ENCODE measurements at places on chromosomes 3 and 15. TPM values are rescaled to one million over a fixed set of nuclear protein-coding genes. Genes with fewer than 3 reads are reported as not detected.

The KNG1 gene
- total RNA-seq: not detected

DNA sequence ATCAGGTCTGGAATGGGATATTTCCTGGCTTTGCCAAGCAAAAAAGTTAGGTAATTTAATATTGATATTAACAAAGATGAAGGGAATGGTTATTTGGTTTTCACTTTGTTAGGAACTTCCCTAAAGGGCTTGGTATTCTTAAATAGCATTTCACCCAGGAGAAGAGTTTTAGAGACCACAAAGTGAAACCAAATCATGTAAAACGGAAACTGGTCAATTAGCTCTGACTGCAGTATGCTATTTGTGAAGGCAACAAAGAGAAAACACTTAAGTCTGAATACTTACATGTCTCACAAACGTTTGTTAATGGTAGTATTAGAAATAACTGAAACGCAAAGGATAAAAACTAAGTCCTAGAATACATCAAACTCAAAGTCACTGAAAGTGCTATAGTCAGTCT is 32.4 kb upstream of the SETMAR start:
- H3K4me3 ChIP-seq: no peak overlapping the region
- no peaks in the 10 kb centered on the region for H3K4me1 ChIP-seq
- no peak for DNase-seq
- peaks cover 9% of the 10 kb centered on the region for H3K27me3 ChIP-seq
- H3K36me3 ChIP-seq: no peaks in the 10 kb centered on the region

GRCh38 chr15:57183614-57184344 is 192.5 kb upstream of the CGNL1 start:
- H3K27ac ChIP-seq: no peak overlapping the region
- DNase-seq: no peak
- no peaks in the 10 kb centered on the region for H3K36me3 ChIP-seq
- no peaks in the 10 kb centered on the region for H3K27me3 ChIP-seq

- H3K36me3 ChIP-seq: no peaks in the 10 kb centered on the region
- H3K27ac ChIP-seq: no peak overlapping the region
- DNase-seq: no peak
- H3K4me3 ChIP-seq: no peak overlapping the region
Observed at GRCh38 chr3:56915966-56916586, 114.3 kb upstream of the ARHGEF3 start.

- peak overlapping the region; percentile 2 for H3K27ac ChIP-seq
- DNase-seq: peak; percentile 17
- peaks cover 9% of the 10 kb centered on the region for H3K4me1 ChIP-seq
Observed at GRCh38 chr3:190155752-190156151, 35.1 kb upstream of the P3H2 start.

- H3K4me3 ChIP-seq: no peak overlapping the region
- no peaks in the 10 kb centered on the region for H3K27me3 ChIP-seq
- H3K4me1 ChIP-seq: no peaks in the 10 kb centered on the region
- no peaks in the 10 kb centered on the region for H3K36me3 ChIP-seq
- H3K27ac ChIP-seq: no peak overlapping the region
Observed at GRCh38 chr3:74267588-74268184, 346.8 kb downstream of the CNTN3 start.

The KNL1 gene
- total RNA-seq: 19.0 TPM

GRCh38 chr15:34043391-34043790 is 4.4 kb upstream of the AVEN start:
- H3K4me3 ChIP-seq: no peak overlapping the region
- H3K4me1 ChIP-seq: peaks cover 7% of the 10 kb centered on the region
- H3K27me3 ChIP-seq: no peaks in the 10 kb centered on the region
- DNase-seq: no peak
- peaks cover 1% of the 10 kb centered on the region for H3K36me3 ChIP-seq
- H3K27ac ChIP-seq: no peak overlapping the region

DNA sequence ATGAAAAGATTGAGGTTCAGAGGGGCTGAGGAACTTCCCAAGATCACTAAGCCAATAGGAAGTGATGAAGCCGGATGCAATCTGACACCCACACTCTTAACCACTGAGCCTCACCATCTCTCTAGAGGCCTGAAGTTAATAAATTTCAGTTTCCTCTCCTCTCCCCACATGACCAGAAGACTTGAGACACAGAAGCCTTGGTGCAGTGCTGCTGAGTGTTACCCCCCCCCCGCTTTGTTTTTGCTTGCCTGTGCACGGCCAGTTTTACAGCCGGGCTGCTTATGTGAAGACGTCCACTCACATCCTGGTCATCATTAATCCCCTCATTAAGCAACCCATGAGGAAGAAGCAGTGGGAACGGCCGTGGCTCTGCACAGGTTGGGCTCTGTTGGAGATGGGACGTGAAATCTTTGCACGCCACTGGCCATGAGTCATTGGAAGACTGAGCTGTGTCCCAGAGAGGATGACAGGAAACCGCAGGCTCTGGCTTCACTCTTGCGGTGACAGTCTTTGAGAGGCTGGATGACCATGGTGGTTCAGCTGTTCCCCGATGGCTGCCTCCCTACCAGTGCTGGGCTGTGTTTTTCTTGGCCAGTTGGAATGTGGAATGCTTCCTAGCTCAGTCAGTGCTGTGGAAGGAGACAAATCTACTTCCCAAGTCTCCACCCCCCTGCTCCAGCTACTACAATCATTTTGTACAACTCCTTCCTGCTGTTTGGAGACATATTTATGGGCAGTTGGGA is 232.6 kb upstream of the LRTM1 start:
- H3K4me1 ChIP-seq: no peaks in the 10 kb centered on the region
- DNase-seq: no peak
- no peaks in the 10 kb centered on the region for H3K27me3 ChIP-seq
- H3K4me3 ChIP-seq: no peak overlapping the region
- H3K27ac ChIP-seq: no peak overlapping the region

DNA sequence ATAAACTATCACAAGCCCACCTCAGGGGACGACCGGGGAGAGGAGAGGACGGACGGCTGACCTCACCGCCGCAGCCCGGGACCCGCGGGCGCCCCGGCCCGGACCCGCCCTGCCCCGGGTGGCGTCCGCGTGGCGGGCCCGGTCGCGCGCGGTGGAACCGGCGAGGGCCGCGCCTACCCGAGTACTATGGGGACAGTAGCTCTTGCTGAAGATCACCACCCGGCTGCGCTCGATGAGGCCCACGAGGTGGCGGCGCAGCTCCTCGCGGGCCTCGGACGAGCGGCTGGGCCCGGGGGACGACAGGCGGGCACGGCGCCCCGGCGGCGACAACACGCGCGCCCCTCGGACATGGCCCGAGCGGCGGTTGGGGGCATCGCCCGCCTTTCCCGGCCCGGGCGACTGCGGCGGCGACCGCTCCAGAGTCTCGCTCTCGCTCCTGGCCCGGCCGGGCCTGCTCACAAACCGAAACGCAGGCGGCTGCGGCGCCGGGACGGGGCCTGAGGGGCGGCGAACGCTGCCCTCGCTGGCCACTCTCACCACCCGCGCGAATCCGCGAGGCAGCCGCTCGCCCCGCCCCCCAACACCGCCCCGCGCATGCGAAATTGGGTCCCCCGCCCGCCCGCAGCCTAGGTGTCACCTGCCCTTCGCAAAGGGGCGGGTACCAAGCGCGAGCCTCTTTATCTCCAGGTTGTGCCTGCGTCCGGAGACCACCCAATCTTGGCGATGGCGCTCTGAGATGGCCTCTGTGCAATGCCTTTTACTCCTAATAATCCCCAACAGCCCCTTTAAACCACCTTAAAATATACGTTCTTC is at the start of gene TXNRD3:
TXNRD3 (minus strand) TSS at position 554 of the 813 bp plus-strand sequence.
- peak; percentile 98 for DNase-seq
- no peaks in the 10 kb centered on the region for H3K27me3 ChIP-seq
- H3K27ac ChIP-seq: peak within 1 kb of the TSS; percentile 35

GRCh38 chr15:88605189-88606069 is 15.7 kb upstream of the AEN start:
- peak overlapping the region; percentile 33 for H3K4me3 ChIP-seq
- H3K4me1 ChIP-seq: no peaks in the 10 kb centered on the region
- peaks cover 86% of the 10 kb centered on the region for H3K27me3 ChIP-seq
- DNase-seq: peak; percentile 58
- peaks cover 4% of the 10 kb centered on the region for H3K36me3 ChIP-seq

- DNase-seq: no peak
- H3K27ac ChIP-seq: no peak overlapping the region
- no peaks in the 10 kb centered on the region for H3K4me1 ChIP-seq
- H3K36me3 ChIP-seq: no peaks in the 10 kb centered on the region
- peaks cover 23% of the 10 kb centered on the region for H3K27me3 ChIP-seq
Observed at GRCh38 chr3:98406034-98406433, 15.6 kb downstream of the OR5K3 start.

- no peak overlapping the region for H3K27ac ChIP-seq
- no peak overlapping the region for H3K4me3 ChIP-seq
- H3K4me1 ChIP-seq: peaks cover 27% of the 10 kb centered on the region
- no peak for DNase-seq
Observed at GRCh38 chr3:175335229-175335628, 476.1 kb downstream of the NAALADL2 start.

GRCh38 chr15:52680041-52680391 is 828 bp upstream of the ATOSA start:
- H3K36me3 ChIP-seq: peaks cover 20% of the 10 kb centered on the region
- DNase-seq: no peak
- H3K4me3 ChIP-seq: peak overlapping the region; percentile 100
- peak overlapping the region; percentile 95 for H3K27ac ChIP-seq

- no peaks in the 10 kb centered on the region for H3K27me3 ChIP-seq
- H3K4me1 ChIP-seq: peaks cover 26% of the 10 kb centered on the region
- H3K36me3 ChIP-seq: no peaks in the 10 kb centered on the region
- H3K27ac ChIP-seq: peak overlapping the region; percentile 56
- DNase-seq: peak; percentile 26
Observed at GRCh38 chr3:9316881-9317361, 45.9 kb upstream of the THUMPD3 start.
